ENCODE measurements at places on chromosomes 11 and 22. TPM values are rescaled to one million over a fixed set of nuclear protein-coding genes. Genes with fewer than 3 reads are reported as not detected.

LRRC32 gene
- 9.5 TPM for total RNA-seq

MRGPRE gene
- not detected for total RNA-seq

DRD2 gene
- total RNA-seq: not detected

FGF4 gene
- not detected for total RNA-seq

ABTB2 gene
- total RNA-seq: 23.3 TPM

OR10W1 gene
- total RNA-seq: not detected

APOA1 gene
- total RNA-seq: not detected

DNA sequence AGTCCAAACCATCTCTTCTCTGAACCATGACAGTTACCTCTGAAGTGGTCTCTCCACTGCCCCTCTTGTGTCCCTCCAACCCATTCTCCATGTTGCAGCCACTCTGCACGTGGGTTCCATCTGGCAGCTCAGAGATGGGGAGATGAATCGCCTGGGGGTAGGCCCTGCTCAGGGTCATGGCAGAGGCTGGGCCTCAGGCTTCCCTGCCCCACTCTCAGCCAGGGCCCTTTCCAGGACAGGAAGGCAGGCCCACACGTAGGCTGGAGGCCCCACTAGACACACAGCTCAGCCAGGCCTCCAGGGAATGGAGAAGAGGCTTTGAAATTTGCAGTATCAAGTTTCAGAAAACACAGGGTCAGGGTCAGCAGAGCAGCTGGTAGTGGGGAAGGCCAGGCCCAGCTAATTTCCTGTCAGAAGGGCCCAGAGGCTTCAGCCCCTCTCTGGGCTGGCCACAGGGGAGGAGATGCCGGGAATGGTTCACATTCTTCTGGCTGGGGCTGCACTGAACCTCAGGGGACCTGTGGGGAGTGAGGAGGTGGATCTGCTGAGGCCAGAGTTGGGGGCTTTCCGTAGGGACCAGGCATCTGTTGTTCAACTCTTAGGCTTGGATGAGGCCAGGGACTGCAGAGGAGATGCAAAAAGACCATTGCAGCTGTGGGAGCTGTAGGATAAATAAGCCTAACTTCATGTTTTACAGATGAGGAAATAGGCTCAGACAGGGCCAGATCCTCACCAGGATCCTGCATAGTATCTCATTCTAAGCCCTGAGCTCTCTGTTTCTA lies 101.6 kb downstream of the SWAP70 start:
- no peak for DNase-seq

DNA sequence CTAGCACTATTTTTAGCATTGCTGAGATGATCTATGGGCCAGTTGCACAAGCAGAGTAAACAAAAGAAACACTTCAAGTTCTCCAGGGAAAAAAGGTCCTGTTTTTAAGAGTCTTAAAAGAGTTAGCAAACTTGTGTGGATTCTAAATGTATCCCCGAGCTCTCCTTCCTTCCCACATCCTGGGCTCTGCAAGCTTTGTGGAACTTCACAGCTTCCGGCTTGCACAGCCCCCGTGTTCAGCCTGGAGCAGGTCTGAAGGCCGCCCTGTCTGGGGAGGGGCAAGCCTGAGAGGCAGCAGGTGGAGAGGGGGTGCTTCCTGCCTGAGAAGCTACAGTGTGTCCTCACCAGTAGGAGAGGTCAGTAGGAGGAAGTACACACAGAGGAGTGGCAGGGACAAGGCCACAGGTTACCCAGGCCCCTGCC lies 35.1 kb upstream of the SUSD2 start:
- DNase-seq: peak; percentile 84

DNA sequence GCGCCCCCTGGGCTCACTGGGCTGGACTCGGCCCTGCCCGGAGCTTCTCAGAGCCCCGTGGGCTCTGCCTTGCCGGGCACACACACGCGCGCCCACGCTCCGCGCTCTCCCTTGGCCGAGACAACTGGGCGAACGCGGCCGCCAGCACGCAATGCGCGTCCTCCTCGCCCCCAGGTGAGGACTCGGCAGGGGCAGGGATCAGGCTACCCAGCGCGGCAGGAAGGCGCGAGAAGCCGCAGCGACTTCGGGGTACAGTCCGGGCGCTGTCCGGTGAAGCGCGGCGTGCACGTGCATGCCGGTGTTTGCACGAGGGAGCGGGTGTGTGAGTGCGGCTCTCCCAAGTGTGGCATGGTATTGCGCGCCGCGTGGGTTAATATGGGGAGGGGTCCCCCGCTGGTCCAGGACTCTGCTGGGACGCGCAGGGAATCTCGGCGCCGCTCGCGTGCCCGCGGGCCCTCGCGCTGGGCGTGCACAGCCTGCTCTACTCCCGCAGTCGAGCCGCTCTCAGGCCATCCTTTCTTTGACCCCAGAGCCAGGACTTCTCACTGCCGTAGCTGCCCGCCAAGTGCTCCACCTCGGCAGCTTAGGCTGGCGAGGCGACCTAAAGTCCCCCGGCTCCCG lies 5.4 kb downstream of the WNT7B start:
- no peak for DNase-seq

GRCh38 chr11:134530636-134531326 lies 118.7 kb upstream of the B3GAT1 start:
- DNase-seq: no peak

DNA sequence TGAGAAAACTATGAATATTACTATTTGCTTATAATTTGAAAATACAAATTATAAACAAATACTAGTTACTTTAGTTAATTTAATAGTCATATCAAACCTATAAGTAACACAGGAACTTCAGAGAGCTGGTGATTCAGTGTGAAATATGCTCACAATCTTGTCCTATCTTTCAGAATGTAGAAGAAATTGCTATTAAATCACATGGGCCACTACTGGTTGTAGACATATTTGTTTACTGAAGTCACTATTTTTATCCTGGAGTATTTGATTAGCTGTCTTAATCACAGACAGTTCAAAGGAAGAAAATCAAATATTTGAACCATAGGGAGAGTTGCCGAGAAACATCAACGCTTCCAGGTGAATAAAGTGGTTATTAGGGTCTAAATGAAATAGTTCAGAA lies 187.6 kb upstream of the ANO3 start:
- DNase-seq: no peak

DNA sequence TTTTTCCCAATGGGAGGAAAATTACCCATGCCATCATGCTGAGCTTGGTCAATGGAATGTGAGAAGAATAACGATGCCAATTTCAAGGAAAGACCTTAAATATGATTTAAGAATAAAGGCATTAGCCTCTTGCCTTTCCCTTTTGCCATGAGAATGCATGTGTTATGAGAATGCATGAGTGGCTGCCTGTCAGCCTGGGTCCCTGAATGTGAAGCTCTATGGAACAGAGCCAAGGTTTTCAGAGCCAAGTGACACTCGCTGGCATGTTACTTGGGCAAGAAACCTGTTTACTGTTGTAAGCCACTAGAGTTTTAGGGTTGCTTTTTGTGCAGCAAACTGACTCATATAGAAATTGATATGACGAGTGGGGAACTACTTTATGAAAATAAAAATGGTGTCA lies 75.7 kb downstream of the JRKL start:
- no peak for DNase-seq

DNA sequence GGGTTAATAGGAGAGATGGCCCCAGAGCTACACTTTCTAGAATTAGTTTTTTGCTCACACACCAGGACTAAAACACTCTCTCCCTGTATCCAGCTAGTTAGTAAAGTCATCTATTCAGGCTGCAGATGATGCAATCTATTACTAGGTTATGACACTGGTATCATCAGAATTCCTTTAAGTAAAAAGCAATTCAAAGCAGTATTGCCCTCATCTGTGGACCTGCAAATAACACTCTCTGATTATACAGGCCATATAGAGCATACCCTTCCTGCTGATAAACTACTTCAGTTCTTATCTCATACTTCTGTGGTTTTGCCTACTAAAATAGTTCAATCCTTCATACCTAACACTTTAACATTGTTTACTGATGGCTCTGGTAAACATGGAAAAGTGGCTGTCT lies 13.5 kb upstream of the MTMR2 start:
- no peak for DNase-seq

GRCh38 chr22:46422896-46423295 lies 87.4 kb downstream of the TRMU start:
- DNase-seq: no peak

- no peak for DNase-seq
Measured at GRCh38 chr11:31825838-31826484, 14.8 kb upstream of the PAX6 start.

GRCh38 chr22:23267226-23268043 lies 87.1 kb downstream of the BCR start:
- no peak for DNase-seq

DNA sequence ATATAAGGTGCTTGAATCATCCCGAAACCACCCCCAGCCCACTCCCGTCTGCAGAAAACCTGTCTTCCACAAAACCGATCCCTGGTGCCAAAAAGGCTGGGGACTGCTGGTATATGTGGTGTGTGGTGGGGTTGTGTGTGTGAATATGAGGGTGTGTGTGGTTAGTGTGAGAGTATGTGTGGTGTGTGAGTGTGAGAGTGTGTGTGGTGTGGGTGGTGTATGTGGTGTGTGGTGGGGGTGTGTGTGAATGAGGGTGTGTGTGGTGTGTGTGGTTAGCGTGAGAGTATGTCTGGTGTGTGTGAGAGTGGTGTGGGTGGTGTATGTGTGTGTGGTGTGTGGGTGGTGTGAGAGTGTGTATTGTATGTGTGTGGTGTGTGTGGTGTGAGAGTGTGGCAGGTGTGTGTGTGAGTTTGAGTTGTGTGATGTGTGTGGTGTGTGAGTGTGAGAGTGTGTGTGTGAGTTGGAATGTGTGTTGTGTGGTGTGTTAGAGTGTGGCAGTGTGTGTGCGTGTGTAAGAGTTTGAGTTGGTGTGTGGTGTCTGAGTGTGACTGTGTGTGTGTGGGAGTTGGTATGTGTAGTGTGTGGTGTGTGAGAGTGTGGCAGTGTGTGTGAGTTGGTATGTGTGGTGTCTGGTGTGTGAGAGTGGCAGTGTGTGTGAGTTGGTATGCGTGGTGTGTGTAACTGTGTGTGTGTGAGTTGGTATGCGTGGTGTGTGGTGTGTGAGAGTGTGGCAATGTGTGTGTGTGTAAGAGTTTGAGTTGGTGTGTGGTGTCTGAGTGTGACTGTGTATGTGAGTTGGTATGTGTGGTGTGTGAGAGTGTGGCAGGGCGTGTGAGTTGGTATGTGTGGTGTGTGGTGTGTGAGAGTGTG lies 6.5 kb downstream of the UPK3A start:
- no peak for DNase-seq

GRCh38 chr22:44815099-44816070 lies 63.0 kb downstream of the ARHGAP8 start:
- DNase-seq: no peak

DNA sequence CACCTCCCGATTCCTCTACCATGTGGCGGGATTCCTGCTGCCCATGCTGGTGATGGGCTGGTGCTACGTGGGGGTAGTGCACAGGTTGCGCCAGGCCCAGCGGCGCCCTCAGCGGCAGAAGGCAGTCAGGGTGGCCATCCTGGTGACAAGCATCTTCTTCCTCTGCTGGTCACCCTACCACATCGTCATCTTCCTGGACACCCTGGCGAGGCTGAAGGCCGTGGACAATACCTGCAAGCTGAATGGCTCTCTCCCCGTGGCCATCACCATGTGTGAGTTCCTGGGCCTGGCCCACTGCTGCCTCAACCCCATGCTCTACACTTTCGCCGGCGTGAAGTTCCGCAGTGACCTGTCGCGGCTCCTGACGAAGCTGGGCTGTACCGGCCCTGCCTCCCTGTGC lies 10.5 kb downstream of the CXCR5 start:
- DNase-seq: no peak

GRCh38 chr22:19843107-19843856 lies 11.4 kb downstream of the GNB1L start:
- DNase-seq: no peak

DNA sequence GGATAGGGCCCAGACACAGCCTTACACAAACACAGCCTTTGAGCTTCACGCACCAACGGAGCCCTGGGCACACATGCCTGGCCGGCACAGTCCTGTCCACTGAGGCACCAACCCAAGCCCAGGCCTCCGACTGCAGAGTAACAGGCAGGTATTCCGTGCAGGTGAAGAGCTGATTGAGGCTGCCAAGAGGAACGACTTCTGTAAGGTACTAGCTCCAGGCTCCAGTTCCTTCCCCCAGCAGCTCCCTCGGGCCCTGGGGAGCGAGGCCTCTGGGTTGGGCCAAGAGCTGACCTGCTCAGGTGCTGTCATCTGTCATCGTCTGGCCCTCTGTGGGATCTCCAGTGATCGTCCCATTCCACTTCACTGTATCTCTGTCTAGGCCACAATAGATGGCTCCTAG lies 3.2 kb upstream of the MDK start:
- DNase-seq: no peak

GRCh38 chr11:69554849-69555248 lies 73.4 kb downstream of the LINC01488 start:
- DNase-seq: no peak

- DNase-seq: no peak
Measured at GRCh38 chr22:46414704-46415103, 79.2 kb downstream of the TRMU start.

DNA sequence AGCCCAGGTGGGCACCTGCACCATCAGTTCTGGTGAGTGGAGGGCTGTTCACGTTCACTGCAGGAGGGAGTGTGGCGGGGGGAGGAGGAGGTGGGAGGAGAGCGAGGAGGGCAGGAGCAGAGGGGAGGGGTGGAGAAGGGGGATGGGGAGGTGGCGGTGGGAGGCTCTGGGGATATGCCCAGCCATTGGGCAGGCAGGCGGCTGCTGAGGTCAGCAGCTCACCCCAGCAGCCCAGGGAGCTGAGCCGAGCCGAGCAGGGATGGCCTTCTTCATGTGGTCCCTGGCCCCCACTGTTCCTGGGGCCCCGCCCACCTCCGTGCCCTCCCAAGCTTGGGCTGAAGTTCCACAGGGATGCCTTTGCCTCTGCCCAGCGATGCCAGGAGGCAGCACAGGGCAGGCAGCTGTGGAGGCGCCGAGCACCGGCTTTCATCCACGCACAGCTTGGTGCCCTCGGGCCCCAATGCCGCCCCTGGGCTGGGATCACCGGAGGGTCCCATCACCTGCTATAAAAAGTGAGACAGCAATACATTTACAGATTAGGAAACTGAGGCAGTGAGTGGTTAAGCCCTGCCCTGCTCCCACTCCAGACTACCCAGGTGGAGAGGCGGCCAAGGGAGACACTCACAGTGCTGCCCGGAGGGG lies 21.6 kb downstream of the RTN4R start:
- no peak for DNase-seq

DNA sequence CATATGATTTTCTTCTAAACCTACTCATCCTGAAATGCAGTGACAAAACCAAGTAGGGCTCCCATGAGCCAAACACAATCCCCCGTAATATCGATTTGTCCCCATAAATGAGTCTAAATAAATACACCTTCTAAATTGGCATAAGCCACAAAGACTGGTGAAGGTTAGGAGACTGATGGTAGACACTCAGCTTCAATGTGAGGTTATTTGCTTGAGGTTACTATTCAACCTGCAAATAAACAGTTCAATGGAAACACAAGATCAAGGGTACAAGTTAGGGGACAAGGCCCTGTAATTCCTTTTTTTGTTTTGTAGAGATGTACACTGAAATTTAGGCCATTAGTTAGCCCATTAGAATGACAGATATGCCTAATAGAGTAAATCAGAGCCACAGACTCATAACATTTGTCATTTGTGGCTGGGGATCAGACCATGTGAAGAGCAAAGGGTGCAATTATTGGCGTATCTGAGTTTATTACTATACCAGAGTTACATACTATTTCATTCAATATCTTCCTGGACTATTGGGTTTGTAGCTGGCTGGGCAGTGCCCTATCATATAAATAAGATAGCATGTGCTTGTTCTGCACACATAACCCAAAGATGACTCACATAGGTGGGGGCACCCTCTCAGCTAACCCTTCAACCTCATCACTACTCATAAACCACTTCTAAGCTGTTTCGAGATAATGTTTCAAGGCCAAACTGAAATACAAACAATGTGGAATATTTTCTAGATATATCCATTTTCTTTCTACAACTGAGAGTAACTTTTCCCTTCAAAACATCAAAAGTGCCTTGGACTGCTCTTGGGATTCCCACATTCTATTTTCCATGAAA lies 695.3 kb downstream of the KCNA4 start:
- no peak for DNase-seq

Data from transverse colon (tissue), 4 donors.